ENCODE measurements at places on chromosomes 12 and 14.
A peak's percentile ranks its signal among the peaks of the same experiment; 100 is the strongest.

DNA sequence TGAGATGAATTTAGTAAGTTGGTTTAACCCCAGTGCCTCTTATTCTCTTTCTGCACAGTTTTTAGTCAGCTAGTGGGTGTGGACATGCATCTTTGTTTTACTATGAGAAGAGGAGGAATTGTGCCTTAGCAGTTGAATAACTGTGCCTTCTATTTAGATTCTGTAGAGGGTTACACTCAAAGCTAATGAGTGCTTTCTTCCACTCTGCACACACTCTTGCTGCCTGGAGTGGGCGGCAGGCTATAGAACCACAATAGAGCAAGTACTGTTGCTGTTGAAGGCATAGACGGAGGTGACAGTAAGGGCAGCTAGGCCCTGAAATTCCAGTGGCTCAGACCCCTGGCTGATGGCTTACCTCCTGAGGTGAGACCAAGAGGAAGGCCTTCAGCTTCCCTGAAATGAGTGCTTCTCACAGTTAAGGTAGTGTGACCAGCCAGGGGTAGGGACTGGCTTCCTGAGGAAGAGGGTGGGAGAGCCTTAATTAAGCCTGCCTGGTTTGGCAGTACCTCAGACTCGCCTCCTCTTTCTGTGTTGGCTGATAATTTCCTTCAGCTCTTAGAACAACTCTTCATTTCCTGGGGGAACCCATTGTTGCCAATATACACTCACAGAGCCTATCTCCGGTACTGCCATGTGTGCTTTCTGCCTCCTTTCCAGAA lies 24.7 kb downstream of the SUSD6 start:
- no peak for DNase-seq

DNA sequence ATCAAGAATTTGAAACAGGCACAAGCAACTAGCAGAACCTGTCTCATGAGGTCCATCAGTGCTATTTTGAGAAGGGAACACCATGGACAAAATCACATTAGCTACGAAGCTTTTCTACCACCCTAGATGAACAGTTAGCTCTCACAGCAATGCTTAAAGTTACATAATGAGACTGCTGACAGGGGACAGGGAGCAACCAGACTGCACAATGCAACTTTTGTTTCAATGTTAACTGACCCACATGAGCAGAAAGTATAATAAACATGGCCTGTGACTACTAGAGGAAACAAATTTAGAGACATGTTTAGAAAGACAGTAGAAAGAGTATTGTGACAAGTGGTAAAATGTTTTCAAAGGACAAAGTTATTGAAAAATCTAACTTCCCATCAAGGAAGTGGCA lies 282.8 kb downstream of the CEP128 start:
- DNase-seq = no peak

GRCh38 chr12:49969027-49969426 lies 3.7 kb upstream of the AQP6 start:
- DNase-seq = no peak

- no peak for DNase-seq
These were observed 336.8 kb upstream of the FKBP4 start for GRCh38 chr12:2457933-2458414.

DNA sequence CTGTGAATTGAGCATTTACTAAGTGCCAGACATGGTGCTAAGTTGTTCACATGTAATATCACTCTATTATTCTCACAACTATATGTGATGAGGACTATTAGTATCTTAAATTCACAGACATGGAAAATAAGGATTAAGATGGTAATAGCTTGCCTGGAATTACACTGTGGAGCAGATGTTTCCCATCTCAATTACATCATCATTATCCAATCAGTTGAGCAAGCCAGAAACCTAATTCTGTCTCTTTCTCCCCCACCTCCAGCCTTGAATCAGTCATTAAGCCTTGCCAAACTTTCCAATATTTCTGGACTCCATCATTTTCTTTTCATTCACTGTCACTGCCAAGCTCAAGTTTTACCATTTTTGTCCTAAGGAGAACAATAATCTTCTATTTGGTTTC lies 287.8 kb upstream of the KITLG start:
- DNase-seq = no peak

- no peak for DNase-seq
These were observed 433 bp downstream of the COX16 start for GRCh38 chr14:70359076-70359424.

- DNase-seq = no peak
These were observed 17.6 kb downstream of the CKB start for GRCh38 chr14:103504991-103505565.

GRCh38 chr14:88882236-88882635 lies 57.8 kb downstream of the TTC8 start:
- DNase-seq = no peak

GRCh38 chr14:24368562-24369252 lies 723 bp downstream of the NFATC4 start:
- no peak for DNase-seq

- DNase-seq = no peak
These were observed 16.1 kb upstream of the KRT80 start for GRCh38 chr12:52207895-52208294.

DNA sequence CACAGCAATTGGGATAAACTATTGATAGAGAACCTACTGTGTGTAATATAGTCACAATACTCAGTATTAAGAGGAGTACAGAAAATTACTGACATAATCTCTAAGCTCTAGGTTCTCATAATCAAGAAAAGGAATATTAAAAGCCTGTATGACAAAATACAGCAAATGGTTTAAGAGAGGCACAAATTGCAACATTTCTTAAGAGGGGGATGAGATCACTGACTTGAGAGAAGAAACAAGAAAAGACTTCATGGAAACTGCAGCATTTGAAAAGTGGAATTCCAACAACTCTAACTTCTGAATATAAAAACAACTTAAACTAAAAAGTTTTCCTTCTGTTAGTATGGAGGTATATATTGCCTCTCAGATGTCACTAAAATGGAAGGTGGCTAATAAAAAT lies 89.7 kb downstream of the NUMB start:
- DNase-seq = no peak

GRCh38 chr12:126860210-126860609 lies 1406.8 kb upstream of the TMEM132C start:
- no peak for DNase-seq

- no peak for DNase-seq
These were observed 218.6 kb upstream of the ATP2B1 start for GRCh38 chr12:89927226-89927698.

GRCh38 chr12:124655698-124656516 lies 88.5 kb upstream of the NCOR2 start:
- no peak for DNase-seq

DNA sequence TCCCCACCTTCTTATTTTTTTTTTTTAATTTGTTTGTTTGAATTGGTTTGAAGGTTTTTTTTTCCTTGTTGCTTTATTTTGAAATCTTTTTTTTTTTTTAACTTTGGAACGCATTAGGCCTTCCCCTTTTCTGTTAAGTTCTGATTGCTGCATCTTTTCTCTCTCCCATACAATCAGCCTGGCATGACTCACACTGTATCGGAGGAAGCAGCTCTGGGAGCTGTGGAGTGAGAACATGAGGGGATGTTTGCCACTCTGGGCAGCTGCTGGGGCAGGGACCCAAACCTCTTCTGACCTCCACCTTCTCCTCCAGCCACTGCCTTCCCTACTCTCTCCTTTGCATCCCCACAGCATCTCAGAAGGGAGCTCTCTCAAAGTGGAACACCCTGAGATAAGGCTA lies 160.3 kb upstream of the FKBP4 start:
- no peak for DNase-seq

- DNase-seq = no peak
These were observed 28.3 kb upstream of the HIGD1C start for GRCh38 chr12:50924131-50924438.

- peak; percentile 28 for DNase-seq
These were observed 201.9 kb upstream of the FOXN3 start for GRCh38 chr14:89618811-89619551.

DNA sequence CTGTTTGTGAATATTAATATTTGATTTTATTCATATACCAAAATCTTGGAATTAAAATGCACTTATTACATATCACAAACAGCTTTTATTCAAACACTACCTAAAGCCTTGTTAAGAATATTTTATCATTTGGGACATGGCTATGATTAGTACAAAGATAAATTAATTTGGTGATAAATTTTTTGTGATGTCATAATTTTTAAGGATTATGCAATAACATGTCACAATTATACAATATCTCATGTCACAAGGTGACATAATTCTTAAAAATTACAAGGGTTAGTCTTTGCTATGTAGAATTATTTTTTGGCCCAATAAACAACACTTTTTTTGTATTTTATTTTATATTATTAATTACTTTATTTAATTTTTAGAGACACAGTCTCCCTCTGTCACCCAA lies 113.7 kb downstream of the TMTC3 start:
- DNase-seq = no peak

- DNase-seq = no peak
These were observed 136.1 kb downstream of the ASCL1 start for GRCh38 chr12:103093499-103094106.

GRCh38 chr12:4850857-4851380 lies 58.8 kb upstream of the KCNA1 start:
- no peak for DNase-seq

- no peak for DNase-seq
These were observed 58.9 kb downstream of the ACSM4 start for GRCh38 chr12:7362734-7363133.
